Activated naive CD4-positive, alpha-beta T cell (primary cell): ENCODE measurements at places on chromosomes 6 and 20.

DNA sequence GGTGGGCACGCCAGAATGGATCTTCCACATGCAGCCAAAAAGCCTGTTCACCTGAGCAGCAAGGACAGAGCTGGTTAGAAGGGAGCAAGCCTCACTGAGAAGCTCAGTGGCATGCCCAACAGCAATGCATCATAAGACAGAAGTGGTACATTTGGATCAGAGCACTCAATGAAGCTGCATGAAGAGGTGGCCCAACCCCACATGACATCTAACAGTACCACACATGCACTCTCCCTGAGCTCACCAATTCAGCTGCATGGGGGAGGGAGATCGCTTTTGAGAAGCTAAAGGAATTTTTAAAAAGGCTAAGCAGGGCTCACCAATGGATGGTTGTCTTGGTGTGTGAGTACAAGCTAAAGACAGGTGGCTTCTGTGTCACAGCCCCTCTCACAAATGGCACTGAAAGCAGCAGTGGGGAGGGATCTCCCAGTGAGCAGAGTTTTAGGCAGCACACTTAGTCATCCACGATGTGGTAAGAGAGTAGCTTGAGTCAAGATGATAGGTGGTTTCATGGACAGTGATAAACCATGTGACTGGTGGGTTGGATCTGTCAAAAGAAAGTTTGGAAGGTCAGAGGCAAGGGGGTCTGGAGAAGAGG, 166.6 kb upstream of the TAB2 start:
- DNase-seq, result no peak

- DNase-seq, result no peak
Measured at GRCh38 chr6:143971482-143972205, 36.4 kb downstream of the PLAGL1 start.

DNA sequence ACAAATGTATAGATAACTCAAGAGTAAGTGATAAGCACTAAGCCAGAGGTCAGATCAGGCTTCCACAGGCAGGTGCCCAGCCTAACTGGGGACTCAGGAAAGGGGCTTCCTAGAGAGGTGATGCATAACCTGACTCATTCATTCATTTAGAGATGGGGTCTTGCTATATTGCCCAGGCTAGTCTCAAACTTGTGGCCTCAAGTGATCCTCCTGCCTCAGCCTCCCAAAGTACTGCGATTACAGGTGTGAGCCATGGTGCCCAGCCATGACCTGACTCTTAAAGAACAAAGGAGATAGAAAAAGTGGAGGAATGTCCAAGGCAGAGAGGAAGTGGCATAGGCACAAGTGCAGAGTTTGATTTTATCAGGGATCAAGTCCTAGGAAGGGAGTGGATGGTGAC, 41.9 kb downstream of the GJA10 start:
- DNase-seq, result no peak

- no peak for DNase-seq
Measured at GRCh38 chr6:33290459-33290858, 1.1 kb downstream of the PFDN6 start.

DNA sequence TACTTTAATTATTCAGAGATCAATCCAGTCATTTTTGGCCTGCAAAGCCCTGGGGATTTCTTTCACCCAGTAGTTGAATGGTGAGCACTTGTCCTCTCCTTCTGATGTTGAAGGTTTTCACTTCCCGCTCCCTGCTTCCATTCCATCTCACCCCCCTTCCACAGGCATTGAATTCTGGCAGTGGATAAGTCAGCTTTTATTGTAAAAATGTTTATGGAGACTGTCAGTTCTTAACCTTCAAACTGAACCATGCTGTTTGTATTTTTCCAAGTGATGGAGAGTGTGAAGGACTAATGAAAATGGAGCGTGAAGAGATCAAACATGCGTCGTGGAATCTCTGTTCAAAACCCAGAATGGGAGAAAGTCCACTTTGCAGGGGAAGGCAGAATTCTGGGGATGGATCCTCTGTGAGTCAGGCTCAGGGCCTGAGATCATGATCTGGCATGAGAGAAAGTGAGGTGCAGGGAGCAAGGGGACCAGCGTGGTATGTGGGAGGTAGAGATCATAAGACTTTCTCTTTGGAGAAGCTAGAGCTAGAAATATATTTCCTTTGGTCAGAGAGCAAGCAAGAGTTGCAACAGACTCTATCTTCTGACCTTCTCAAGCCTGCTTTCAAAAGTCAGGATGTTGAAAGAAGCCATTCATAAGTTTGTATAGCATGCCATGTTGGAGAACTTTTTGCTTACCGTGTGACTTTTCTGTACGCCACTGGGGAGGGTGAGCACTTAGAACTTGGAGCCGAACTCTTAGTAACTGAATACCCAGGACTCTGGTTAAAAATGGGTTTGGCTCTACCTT, 30.2 kb downstream of the ISM1 start:
- DNase-seq, result no peak

- DNase-seq, result no peak
Measured at GRCh38 chr6:168631564-168631963, 190.6 kb downstream of the SMOC2 start.

- DNase-seq, result no peak
Measured at GRCh38 chr20:30601974-30602373, 655.5 kb upstream of the DEFB115 start.

GRCh38 chr6:36999751-37000125, 5.7 kb upstream of the FGD2 start:
- no peak for DNase-seq

DNA sequence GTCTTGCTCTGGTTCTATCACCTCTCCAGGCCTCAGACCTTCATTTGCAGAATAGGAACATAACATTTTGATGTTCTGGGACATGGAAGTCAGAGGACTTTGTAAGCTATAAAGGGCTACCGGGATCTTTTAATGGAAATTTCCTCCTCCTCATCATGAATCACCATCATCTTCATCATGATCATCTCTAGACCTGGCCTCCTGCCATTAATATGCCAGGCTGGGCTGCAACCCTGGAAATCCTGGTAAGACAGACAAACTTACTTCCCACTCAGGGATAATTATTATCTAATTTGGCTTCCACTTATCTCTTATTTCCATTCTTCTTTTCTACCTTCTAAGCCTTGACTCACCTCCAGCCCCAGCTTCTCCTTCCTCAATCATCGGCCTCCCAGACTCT, 41.0 kb upstream of the MRPS18A start:
- DNase-seq, result no peak

GRCh38 chr6:33787346-33787953, 1.5 kb downstream of the LEMD2 start:
- DNase-seq, result no peak

DNA sequence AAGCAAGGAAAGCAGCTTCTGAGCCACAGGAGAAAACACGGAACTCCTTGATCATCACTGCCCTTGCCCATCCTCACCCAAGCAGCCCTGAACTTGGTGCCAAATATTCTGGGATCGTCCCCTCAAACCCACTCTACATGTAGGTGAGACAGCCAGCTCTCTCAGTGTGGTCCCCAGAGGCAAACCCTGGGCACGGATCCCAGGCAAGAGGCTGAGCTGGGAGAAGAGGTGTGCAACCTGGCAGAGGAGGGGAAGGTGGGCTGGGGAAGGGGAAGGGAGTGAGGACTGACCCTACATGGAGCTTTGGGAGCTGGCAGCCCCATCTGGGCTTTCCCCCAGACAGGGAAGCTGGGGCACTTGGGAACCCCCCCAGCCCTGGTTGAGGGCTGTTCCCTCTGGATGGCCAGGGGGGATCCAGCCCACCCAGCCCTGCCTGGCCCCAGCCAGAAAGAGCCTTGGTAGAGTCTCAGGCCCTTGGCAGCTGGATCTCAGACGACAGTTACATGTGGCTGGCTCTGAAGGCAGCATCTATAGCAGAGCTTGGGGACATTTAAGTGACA, 186.2 kb upstream of the CST7 start:
- DNase-seq, result no peak

- DNase-seq, result no peak
Measured at GRCh38 chr6:2909718-2910117, 6.6 kb upstream of the SERPINB9 start.

GRCh38 chr6:56736804-56737203, 94.1 kb upstream of the DST start:
- no peak for DNase-seq

- DNase-seq, result no peak
Measured at GRCh38 chr20:20993372-20993771, 112.8 kb downstream of the LINC00237 start.

DNA sequence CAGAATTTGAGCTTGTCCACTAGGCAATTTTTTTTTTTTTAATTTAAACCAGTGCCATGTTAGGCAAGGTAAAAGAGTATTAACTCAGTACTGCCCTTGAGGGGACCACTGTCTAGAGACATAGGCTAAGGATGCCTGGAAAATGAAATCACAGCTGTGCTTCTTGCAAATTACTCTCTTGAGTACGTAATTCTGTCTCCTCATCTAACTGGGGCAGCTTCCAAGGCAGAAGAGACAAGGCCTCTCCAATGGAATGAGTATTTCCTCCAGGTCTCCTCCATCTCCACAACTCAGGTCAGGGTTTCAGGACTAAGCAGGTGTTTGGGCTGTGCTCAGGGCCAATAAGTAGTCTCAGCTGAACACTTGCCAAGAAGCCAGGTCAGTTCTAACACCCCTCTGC, 33.8 kb upstream of the MRPS10 start:
- DNase-seq, result no peak

GRCh38 chr6:22027040-22027725, 269.7 kb downstream of the PRL start:
- no peak for DNase-seq

DNA sequence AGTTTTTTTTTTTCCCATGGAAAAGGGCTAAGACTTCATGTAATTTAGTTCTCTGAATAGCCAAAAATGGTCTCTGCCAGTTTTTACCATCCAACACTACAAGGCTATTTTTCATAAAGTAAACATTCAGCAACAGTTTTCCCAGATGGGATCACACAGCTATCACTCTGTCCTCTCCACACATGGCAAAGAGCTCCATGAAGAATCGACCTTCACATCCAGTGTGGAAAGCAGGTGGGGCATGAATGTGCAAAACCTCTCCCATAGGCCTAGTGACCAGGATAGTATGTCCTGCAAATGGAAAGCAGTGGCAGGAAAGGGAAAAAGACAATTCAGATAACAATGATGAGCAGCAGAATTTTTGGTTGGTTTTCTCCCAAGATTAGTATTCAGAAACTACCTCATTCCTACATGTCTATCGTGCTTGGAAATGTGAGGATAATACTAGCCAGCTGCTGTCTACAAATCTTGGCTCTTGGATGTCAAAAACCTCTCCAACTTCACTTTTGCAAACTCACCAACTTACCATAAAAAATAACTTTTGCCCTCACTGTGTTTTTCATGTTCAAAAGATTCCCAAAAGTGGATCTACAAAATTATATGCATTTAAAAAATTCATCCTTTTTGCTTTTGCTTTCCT, 159.7 kb upstream of the MCHR2 start:
- no peak for DNase-seq

DNA sequence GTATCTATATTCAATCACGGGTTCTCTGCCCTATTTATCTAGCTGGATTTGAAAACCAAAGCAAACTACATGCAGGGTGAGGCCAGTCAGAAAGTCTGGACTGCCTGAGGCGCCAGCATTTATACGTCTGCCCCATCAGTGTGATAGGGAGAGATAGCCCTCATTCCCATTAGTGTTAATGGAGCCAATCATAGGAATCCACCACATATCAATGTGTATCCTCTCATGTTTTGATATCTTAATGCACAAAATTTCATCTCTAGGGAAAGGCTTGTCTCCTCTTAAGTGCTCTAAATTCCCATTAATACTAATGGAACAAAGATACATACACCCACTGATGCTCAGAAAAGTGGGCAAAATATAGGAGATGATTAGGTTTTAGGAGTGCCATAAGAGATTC, 376.2 kb downstream of the BTBD3 start:
- no peak for DNase-seq

GRCh38 chr6:147164761-147165160, 39.5 kb upstream of the STXBP5 start:
- DNase-seq, result no peak

DNA sequence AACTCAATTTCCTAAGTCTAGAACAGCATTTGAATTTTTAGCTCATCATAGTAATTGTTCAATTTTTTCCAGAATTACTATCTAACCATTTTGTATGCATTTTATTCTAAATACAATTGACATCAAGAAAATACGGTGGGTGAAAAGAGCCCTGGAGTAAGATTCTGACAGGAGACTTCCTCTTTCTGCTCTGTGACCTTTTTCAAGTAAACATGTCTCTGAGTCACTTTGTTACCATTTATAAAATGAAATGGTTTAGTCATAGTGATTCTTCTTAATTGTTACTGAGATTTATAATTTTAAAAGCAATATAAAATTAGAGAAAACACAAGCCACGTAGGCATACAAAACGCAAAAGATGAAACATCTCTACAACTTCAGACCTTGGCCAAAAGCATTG, 80.2 kb downstream of the PLCB1 start:
- DNase-seq, result no peak
